Caki2 (cell line): ENCODE measurements at places on chromosomes 7 and 10. TPM values are rescaled to one million over a fixed set of nuclear protein-coding genes. Genes with fewer than 3 reads are reported as not detected.

Gene TSPAN13
- total RNA-seq, result 47.5 and 57.1 TPM in 2 replicates

Gene SEPHS1
- total RNA-seq, result 88.9 and 121 TPM in 2 replicates

Gene LEP
- total RNA-seq, result not detected in 2 replicates

Gene STEAP2
- 2.3 and 7.8 TPM in 2 replicates for total RNA-seq

Gene ASAH2
- 0.47 TPM in 1 of 2 replicates, not detected in the other for total RNA-seq

Gene SRGN
- total RNA-seq, result 288 and 293 TPM in 2 replicates

Gene DTX2
- 7.3 and 7.9 TPM in 2 replicates for total RNA-seq

Gene SPDYE1
- total RNA-seq, result not detected in 2 replicates
